ENCODE measurements at places on chromosomes 7 and 10.

- DNase-seq: no peak
These were observed 181.7 kb downstream of the MYOF start for GRCh38 chr10:93300288-93300917.

GRCh38 chr7:42017349-42017986 lies 219.5 kb downstream of the GLI3 start:
- no peak for DNase-seq

GRCh38 chr10:119531067-119531466 lies 11.5 kb downstream of the RGS10 start:
- no peak for DNase-seq

- DNase-seq: no peak
These were observed 1047.8 kb downstream of the NRG3 start for GRCh38 chr10:82922755-82923154.

DNA sequence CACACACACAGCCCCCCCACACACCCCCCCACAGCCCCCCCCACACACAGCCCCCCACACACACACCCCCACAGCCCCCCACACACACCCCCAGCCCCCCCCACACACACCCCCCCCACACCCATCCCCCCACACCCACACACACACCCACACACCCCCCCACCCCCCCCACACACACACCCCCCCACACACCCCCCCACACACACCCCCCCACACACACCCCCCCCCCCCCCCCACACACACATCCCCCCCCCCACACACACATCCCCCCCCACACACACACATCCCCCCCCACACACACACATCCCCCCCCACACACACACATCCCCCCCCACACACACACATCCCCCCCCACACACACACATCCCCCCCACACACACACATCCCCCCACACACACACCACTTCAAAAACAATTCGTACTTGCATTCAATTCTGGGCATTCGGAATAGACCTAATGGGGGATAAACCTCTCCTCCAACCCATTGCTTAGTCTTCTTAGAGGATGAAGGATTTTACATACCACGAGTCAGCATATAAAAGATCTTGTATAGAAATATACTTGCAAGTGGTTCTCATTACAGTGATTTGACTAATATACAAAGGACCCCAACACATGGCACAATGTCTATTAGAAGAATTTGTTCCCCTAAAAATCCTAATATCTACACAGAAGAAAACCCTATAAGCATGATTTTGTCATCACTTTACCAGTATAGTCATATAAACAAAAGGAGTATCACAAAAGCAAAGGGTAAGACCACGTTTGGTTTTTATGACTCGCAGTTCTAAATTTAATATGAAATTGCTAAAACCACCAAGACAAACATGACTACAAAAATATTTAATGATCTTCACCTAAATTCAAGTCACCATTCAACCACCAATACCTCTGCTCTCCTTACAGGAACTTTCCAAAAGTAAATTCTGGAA lies 80.9 kb downstream of the DIP2C start:
- no peak for DNase-seq

- DNase-seq: no peak
These were observed 17.9 kb downstream of the AFAP1L2 start for GRCh38 chr10:114386452-114386851.

GRCh38 chr7:14288701-14289100 lies 299.2 kb upstream of the ETV1 start:
- DNase-seq: no peak

GRCh38 chr7:111226800-111227199 lies 135.9 kb downstream of the LRRN3 start:
- DNase-seq: no peak

GRCh38 chr7:74043523-74043951 lies 15.6 kb downstream of the ELN start:
- no peak for DNase-seq

Data from retinal pigment epithelial cell (primary cell).